Stimulated activated CD4-positive, alpha-beta T cell treated with anti-CD3 and anti-CD28 coated beads, Interleukin-2, amount 100 ng/mL, for 24 hours (primary cell): ENCODE measurements at places on chromosomes 6 and 20.

- no peak for DNase-seq
These were observed 3.4 kb downstream of the MYT1 start for GRCh38 chr20:64167676-64168075.

DNA sequence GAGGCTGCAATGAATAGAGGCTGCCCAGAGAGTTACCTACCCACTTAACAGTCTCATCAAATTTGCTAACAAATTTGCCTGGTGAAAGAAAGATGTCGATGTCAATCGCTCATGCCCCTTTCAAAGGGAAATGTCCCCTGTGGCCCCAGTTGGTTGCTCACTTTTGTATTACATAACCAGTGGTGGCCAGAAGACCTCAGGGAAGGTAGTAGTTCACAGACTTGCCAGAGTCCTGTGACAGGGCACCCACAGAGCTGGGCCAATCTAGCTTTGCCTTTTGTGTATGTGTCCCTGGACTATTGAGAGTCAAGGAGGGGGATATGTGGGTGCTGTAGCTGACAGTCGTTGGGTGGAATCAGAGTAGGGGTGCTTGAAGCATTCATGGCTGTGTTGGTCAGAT, 70.7 kb upstream of the CCN6 start:
- no peak for DNase-seq

DNA sequence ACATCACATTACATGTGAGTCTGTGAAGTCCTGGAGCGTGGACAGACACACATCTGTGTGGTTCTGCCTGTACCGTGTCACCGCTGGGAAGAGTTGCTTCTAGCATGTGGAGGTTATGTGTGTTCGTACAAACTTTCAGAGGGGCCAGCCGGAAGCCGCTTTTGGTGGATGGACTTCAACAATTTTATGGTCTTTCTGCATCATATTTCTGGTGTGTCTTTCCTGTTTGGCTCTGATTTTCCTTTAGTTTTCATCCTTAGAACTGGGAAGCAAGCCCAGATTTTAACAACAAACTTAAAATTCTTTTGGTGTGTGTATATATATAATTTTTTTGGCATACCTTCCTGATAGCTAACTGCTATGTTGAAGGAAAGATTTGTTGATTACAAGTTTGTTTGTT, 71.2 kb downstream of the TIAM2 start:
- no peak for DNase-seq

GRCh38 chr6:14818422-14818884, 427.4 kb upstream of the JARID2 start:
- DNase-seq, result no peak

DNA sequence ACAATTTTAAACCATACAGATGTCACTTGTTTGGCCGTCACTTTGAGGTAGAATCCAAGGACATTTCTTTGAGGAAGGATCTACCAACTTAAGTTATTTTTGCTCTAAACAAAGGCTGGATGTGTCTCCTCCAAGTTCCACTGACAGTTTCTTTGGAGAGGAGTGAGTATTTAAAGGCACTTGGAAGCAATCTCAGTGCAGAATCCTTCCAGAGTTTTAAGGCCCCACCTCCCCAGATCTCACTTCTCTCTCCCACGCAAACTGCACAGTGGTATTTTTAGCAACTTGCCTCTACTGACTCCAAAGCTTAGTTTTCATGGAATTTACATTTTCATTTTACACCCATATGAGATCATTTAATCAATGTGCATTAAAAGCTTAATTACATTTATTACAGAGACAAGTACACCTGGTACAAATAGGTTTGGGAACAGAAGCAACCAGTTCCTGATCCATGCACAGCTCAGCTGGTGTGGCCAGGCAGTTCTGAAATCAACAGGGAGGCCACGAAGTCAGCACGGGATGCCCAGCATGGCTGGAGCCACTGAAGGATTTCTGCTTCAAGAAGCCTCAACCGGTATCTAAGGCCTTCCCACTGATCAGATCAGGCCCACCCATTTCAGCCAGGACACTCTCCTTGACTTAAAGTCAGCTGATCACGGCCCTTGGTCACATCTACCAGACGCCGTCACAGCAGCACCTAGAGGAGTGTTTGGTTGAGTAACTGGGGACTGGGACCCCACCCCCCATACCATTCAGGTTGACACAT, 109.8 kb downstream of the SYCP2 start:
- DNase-seq, result no peak

DNA sequence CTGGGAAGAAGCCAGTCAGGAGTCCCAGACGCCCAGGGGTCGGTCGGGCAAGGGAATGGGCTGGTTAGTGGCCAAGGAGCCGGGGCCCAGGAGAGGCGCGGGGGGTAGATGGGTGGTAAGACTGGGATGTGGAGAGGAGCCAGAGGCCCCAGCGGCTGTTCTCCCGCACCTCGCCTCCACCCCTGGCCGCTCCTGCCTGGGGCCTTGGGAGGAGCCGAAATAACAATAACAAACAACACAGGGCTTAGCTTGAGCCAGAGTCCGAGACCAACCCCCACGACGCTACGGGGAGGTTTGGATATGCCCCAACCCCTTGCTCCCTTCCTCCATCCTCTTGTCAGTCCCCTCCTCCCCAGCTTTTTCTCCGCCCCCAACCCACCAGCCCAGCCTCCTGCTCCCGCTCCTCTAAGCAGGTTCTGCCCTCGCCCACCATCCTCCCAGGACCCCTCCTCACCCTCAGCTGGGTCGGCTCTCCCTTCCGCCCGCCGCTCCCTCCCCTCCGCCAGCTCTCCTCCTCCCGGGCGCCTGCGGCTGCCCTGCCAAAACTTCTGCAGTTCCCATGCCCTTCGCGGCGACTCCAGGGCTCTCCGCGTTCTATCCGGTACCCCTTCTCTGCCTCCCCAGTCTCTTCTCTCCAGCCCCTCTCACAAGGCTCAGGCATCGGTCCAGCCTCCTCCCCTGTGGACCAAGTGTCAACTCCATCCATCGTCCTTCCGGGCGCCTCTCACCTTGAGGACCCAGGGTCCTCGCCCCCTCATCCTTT, 1.1 kb downstream of the RNF39 start:
- no peak for DNase-seq

GRCh38 chr20:44496976-44497375, 21.3 kb downstream of the TTPAL start:
- DNase-seq, result peak; percentile 53

DNA sequence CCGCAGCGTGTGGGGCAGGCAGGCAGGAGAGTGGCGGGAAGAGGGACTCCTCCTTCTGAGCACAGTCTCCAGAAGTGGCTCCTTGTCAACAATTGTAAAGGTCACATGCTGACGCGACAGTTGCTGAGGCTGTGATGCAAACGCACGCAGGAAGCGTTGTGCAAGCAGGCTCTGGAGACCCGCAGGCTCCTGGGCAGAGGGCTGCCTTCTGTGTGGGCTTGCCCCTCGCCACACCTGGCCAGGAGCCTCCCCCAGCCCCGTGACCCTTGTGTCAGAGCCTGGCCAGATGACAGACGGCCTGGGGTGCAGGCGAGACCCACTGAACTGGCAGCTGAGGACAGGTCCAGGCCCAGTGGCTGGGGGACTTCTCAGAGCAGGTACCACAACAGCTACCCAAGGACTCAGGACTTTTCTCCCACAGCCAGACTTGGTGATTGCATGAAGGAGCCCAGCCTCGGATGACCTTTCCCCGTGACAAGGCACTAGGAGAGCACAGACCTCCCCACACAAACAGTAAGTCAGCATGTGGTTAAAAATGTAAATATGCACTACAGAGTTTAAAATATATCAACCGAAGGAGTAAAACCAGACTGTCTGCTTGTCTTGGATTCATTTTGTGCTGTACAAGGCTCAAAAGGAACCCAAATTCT, 222.1 kb upstream of the RREB1 start:
- DNase-seq, result no peak

DNA sequence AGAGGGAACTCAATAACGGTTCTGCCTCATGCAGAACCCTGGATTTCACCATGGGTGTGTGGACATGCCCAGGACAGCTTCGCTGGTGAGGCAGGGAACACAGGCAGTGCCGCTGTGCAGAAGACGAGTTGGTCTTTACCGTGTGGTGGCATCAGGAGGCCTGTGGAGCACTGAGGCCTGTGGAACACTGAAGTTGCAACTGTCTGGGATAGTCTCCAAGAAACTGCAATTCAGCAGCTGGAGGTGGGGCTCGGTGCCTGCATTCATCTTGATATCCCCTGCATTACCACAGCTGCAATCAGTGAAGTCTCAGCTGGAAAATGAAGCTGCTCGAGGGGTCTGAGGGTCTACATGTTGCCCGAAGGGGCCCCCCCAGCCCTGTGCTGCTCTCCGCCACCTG, 202.4 kb upstream of the CDH4 start:
- DNase-seq, result no peak

- DNase-seq, result no peak
These were observed 3.3 kb upstream of the ASXL1 start for GRCh38 chr20:32354592-32355416.

DNA sequence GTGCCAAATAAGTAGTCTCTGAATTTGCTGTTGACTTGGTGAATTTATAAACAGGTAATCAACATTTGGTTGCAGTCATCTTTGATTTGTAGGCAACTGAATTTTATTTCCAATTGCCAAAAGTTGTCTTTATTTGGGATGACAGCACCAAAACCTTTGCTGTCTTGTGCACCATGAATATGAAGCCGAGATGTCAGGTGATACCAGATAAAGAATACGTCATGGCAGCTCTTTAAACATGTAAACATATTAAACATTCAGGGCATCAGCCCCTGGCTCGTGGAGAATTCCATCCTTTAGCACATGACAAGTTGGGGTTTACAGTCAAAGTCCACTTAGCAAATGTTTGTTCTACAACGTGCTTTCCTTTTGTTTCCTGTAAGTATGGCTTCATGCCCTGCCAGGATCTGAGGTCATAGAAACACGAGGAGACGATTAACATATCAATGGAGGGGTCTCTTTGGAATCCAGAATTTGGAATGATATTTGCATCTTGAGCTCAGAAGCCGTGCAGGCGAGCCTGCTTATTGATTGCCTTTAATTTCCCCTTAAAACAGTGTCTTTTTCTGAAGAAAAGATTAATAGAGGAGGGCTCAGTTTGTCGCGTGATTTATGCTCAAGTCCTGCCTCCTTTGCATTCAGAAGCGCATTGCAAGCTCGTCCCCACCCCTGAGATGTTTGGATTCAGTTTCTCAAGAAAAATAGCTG, 170.2 kb upstream of the ZNF217 start:
- DNase-seq, result no peak

DNA sequence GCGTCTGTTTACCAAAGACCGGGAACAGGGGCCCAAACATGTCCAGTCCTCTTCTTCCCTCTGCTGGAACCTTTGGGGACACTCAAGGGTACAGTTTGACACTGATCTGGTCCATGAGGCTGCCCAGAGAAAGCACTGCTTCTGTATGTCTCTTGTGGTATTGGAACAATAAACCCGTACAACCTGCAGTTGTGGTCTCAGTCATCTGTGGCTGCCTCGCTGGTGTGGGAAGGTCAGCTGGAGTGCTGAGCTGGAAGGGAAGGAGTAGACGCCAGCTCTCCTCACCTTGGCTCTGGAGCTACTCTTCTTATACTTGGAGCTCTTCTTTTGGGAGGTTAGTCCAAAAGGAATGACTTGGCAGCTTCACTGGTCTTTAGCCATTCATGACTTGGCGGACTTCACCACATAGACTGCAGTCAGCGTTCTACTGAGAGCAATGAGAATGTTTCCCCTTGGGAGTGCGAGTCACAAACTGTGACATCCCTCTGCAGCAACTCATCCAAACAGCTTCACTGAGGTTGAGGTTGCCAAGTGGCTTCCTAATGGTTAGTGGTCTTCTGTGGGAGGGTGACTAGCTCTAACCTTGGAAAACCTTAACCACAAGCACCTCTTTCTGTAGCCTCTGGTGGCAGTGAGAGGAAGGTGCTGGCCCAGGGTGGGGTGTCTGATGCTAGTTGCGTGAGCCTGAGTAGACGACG, 81.2 kb downstream of the ASXL1 start:
- peak; percentile 23 for DNase-seq

DNA sequence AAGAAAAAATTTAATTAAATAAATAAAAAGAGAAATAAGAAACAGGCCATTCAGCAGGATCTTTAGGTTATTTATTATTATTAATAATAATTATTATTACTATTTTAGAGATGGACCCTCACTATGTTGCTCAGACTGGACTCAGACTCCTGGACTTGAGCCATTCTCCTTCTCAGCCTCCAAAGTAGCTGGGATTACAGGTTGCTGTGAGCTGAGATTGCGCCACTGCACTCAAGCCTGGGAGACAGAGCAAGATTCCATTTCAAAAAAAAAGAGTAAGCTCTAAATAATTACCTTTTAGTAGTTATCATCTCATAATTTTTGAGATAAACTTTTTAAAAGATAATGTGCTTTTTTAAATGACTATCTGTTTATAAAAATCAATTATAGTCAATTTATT, 1102.8 kb upstream of the GJE1 start:
- no peak for DNase-seq
